ENCODE measurements at places on chromosomes 12 and 14.

- no peak for DNase-seq
Observed at GRCh38 chr14:62081012-62081612, 318.9 kb downstream of the SNAPC1 start.

GRCh38 chr12:52561880-52562449 is 9.0 kb upstream of the KRT71 start:
- DNase-seq: no peak

- DNase-seq: no peak
Observed at GRCh38 chr12:29050503-29050902, 98.6 kb upstream of the FAR2 start.

DNA sequence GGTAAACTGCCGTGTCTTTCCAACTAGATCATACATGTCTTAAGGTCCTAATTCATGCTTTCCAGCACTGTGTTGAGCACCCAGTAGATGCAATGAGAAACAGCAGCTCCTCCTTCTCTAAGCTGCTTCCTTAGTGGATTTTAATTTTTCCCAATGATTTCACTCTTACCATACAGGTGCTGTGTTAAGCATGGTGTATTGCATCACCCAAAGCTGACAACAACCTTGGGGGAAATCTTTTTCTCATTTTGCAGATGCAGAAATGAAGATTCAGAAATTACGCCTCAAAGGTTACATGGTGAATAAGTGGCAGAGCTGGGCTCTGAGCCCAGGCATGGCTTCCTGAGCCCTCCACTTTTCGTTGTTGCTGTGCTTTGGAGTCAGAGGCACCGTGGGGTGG is 75.6 kb downstream of the NEDD1 start:
- no peak for DNase-seq

GRCh38 chr14:72377016-72377415 is 444.8 kb downstream of the RGS6 start:
- no peak for DNase-seq

DNA sequence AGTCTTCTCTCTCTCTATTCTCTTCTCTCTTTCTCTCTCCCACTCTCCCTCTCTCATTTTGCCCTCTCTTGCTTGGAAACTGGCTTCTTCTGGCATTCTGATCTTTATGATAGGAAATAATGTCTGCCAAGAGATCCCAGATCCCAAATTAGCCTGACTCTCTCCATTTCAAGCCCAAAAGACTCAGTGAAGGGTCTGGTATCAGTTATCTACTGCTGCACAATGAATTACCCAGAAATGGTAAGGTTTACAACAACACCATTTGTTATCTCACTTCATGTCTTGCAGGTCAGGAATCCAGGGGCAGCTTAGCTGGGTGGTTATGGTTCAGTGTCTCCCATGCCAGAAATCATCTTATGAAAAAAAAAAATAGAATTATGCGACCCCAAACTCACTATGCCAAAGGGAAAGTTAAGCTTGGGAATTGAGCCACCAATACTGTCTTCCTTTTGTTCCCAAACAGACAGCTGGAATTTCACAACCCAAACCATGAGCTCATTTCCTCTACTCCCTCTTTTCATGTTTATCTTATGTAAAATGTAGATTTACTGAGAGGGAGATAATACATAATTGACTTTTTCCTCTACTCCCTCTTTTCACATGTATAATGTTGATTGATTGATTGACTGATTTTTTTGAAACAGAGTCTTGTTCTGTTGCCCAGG is 67.8 kb upstream of the FICD start:
- no peak for DNase-seq

DNA sequence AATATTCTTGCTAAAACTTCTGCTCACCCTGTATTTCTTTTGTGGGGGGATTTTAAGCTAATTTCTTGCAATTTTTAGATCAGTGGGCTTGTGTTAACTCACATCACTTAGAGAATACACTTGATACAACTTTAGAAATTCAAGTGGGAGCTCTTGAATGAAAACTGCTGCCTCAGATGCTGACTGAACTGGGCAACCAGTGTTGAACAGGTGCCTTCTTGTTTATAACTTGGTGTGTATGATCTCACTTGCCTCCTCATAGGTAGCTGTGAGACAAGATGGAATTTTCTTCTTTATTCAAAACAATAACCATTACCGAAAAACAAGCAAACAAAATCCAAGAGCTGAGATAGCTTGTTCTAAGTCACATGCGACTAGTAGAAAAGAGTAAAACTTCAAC is 63.5 kb downstream of the FGD4 start:
- DNase-seq: no peak

- no peak for DNase-seq
Observed at GRCh38 chr14:93510056-93510455, 79.3 kb downstream of the UNC79 start.

GRCh38 chr14:89801136-89801535 is 153.4 kb downstream of the EFCAB11 start:
- DNase-seq: no peak

DNA sequence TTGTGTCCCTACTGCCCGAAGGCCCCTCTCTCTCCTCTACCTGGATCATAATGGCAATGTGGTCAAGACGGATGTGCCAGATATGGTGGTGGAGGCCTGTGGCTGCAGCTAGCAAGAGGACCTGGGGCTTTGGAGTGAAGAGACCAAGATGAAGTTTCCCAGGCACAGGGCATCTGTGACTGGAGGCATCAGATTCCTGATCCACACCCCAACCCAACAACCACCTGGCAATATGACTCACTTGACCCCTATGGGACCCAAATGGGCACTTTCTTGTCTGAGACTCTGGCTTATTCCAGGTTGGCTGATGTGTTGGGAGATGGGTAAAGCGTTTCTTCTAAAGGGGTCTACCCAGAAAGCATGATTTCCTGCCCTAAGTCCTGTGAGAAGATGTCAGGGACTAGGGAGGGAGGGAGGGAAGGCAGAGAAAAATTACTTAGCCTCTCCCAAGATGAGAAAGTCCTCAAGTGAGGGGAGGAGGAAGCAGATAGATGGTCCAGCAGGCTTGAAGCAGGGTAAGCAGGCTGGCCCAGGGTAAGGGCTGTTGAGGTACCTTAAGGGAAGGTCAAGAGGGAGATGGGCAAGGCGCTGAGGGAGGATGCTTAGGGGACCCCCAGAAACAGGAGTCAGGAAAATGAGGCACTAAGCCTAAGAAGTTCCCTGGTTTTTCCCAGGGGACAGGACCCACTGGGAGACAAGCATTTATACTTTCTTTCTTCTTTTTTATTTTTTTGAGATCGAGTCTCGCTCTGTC is 1.8 kb downstream of the INHBE start:
- no peak for DNase-seq

DNA sequence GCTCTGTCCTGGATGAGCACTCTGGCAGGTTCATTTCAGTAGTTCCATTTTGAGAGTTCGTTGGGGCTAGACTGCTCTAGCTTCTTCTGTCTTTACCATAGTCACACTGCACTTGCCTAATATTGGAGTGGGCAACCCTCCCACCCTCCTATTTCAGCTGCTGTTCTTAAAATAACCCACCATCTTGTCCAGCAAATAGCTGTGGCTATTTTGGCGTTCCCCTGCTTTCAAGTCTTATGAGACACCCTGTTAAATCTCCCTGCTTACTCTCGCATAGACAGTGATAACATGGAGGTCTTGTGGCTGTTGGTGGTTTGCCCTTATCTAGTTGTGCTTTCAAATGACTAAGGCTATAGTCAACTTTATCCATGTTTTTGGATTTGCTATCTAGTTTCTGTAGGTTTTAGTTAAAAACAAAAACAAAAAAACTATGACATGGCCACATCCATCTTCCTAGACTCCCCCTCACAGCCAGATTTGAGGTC is 65.5 kb downstream of the LRP6 start:
- DNase-seq: no peak

DNA sequence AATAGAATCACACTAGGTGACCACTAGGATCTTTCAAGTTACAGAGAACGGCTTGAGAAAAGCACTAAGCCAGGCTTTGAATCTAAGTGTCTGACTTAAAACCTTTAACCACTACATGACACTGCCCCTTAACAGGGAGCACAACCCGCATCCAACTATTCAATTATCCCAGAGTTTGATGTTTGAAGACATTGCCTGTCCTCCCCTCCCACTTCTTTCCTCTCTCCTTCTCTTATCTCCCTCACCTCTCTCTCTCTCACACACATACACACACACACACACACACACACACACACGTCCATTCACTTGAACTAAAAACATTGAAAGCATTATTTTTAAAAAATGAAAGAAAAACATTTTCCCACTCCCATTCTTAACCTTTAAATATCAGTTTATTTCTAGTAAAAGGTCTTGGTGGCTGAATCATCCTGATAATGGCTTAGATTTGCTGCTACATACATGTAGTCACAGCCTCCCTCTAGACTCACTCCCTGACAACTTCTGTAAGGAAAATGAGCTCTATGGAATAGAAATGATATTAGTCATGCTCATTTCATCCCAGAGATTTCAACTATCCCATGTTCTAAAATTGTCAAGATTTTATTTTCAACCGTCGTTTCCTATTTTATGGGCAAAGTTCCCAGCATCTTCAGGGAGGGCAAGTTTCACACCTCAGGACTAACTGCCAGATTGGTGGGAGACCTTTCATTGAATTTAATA is 53.5 kb upstream of the RAP1B start:
- DNase-seq: no peak

DNA sequence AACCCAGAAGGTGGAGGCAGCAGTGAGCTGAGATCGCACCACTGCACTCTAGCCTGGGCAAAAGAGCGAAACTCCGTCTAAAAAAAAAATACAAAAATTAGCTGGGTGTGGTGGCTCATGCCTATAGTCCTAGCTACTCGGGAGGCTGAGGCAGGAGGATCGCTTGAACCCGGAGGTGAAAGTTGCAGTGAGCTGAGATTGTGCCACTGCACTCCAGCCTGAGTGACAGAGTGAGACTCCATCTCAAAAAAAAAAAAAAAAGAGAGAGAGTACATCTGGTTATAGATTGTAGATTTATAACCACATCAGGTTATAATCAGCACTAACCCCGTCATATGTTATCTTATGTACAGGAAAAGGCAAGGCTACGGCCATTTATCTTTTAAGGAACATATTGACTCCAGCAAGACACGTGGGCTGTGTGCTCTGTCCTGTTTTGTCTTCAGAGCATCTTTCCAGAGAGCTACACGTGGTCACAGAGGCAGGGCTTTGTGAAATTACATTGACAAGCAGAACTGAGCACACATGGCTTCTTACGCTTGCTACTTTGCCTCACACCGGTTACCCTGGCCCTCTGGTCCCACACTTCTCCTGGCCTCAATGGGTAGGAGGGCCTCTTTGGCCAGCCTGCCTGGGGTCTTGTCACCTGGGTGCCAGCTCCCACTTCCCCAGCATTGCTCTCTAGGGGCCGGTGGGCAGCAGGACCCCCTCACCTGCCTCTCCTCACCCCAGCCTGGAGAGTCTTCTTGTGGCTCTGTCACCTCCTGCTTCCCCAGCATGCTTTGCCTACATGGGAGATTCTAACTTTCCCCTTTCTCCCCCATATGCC is 6.8 kb upstream of the DYNC1H1 start:
- DNase-seq: no peak

GRCh38 chr12:53538209-53538689 is 31.0 kb upstream of the NPFF start:
- no peak for DNase-seq

- no peak for DNase-seq
Observed at GRCh38 chr12:14024591-14024990, 43.2 kb upstream of the GRIN2B start.

DNA sequence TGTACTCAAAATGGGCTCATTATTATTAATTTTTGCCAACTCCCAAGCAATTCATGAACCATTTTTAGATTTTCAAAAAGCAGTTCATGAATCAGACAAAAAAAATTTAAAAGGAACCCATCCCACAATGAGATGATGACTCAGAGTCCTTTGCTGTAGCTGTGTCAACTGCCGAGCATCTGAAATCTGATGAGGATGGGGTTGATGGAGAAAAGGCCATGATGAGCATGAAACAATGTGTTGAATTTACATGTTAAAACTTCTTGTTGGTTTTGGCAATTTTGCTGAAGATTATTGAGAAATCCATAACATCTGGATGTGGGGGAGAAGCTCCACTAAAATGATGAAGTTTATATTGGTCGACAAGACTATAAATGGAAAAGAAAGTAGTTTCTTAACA is 378.0 kb downstream of the FOXG1 start:
- DNase-seq: no peak

GRCh38 chr12:109715310-109716091 is 1.9 kb downstream of the FAM222A start:
- DNase-seq: no peak

GRCh38 chr14:64053694-64054669 is 201.2 kb downstream of the SYNE2 start:
- DNase-seq: no peak

- DNase-seq: no peak
Observed at GRCh38 chr14:20477211-20477876, 8.1 kb downstream of the PNP start.

All from stimulated activated CD4-positive, alpha-beta T cell treated with anti-CD3 and anti-CD28 coated beads, TNF-alpha, amount 100 ng/mL, for 1 hour (primary cell).